Nephron progenitor cell (in vitro differentiated cells): ENCODE measurements at places on chromosomes 5 and 9.

DNA sequence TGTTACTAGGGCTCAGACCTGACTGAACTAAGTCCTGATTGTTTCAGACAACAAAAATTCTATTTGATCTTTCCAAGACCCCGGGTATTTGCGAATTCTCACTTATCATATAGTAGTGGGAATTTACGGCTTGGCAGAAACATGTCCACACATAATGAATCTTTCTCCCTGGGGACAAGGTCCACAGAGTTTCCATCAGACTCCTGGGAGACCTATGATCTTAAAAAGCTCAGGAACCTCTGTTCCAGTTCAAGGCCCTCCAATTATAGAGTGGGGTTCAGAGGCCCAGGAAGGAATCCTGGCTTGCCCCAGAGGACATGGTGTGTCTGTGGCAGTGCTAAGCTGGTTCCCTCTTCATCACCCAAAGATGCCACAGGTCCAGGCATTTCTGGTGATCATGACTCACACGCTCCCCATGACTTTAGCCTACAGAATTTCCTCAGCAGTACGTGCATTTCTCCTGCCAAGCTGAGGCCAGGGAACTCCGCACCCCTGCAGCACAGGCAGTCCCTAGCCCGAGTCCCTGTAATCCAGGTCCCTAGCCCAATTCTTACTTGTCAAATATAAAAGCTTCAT is 12.6 kb downstream of the RAPGEF1 start:
- DNase-seq = no peak

- no peak for DNase-seq
Measured at GRCh38 chr9:112032009-112032408, 135.4 kb downstream of the UGCG start.

DNA sequence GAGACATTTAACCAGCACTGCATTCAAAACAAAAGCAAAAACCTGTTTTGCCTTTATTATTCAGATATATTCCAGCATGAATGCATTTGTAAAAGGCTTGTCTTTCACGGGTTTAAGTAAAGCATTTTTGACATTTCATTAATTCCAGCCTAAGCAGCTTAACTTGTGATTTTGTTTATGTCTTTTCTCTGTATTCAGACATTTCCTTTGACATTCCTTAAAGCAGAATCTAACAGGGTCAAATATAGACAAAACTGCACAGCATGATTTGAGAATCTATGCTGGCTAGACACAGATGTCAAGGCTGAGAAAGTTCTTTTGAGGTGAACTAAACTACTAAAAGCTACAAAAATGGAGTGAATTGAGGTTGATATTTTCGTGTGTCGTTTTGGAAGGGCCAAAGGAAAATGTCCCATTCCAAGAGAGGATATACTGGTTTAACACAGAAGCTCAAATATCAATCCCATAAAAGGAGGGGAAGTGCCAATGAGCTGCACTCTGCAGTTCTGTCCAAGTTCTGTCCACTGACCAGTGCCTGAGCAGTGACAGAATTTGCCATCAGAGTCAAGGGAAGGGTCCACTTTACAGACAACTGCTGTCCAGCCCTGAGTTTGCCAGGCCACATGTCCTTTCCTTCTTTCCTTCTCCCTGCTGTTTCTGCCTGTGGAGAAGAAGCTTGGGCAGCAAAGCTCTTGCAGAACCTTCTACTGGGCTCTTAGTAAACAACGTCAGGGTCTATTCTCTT is 198.7 kb upstream of the KLF9 start:
- DNase-seq = no peak

DNA sequence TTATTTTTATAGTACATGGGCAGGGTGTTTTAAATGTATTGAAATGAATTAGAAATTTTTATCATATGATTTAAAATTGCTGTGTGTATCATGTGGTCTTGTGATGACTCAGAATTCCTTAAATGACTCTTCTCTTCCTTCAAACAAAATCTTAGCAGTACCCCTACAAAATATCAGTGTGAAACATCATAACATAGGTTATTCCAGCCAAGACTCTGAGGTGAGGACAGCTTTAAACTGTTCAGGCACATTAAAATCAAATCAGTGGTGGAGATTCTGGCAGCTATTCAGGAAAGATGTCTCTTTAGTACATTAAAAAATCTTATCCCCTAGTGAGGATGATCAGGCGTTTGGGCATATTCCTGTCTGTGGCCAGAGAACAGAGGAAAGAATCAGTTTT is 174.0 kb downstream of the MAN2A1 start:
- no peak for DNase-seq

GRCh38 chr5:134917070-134917815 is 12.3 kb downstream of the PCBD2 start:
- no peak for DNase-seq

DNA sequence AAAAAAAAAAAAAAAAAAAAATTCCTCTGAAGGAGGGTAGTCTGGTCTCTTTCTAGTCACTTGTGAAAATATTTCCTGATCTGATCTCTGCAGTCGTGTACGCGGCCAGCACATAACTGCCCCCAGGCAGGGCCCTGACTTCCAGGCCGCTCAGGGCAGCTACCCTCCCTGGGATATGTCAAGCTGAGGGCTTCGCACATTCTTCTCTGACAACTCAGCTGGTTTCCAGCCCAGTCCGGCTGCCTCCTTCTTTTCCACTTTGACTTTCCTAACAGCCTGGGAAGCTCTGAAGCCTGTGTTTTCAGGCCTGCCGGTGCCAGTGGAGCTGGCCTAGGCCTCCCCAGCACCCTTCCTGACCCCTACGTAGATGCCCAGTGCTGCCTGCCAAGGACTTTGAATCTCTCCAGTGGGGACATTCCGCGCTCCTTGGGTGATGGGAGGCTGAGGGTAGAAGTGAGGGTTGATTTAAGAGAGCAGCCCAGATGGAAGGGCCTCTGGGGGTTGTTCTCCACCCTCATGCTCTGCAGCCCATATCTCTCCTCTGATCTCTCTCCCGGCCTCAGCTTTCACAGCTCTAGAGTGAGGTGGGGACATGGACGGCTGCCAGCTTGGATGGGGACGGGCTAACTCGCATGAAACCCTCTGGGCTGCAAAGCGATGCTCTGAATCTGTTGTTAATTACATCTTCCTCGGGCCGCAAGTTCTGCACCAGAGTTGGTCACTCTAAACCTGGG is 20.7 kb downstream of the COL5A1 start:
- DNase-seq = no peak

- DNase-seq = no peak
Measured at GRCh38 chr5:124962111-124962510, 215.7 kb upstream of the ZNF608 start.

DNA sequence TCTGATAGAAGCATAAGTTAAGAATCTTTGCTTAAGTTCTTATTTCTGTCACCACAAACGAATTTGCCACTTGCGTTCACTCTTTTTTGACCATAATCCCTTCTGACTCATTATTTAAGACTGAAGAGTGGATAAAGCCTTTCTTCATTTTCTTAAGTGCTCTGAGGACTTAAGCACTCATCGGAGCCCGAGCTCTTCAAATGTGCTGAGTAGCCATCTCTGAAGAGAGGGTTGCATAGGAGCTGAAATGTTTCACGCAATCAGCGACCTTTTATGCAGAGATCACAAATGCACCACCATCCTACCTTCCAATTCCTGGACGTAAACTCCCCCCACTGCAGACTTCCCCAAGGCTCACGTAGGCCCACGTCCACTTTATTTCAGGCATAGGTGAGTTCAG is 699.2 kb downstream of the IRX1 start:
- no peak for DNase-seq

- no peak for DNase-seq
Measured at GRCh38 chr5:63483338-63483737, 478.9 kb downstream of the HTR1A start.

GRCh38 chr5:149792540-149793255 is 62.6 kb downstream of the PPARGC1B start:
- no peak for DNase-seq

- DNase-seq = peak; percentile 78
Measured at GRCh38 chr9:101736717-101737116, 1.7 kb downstream of the GRIN3A start.

DNA sequence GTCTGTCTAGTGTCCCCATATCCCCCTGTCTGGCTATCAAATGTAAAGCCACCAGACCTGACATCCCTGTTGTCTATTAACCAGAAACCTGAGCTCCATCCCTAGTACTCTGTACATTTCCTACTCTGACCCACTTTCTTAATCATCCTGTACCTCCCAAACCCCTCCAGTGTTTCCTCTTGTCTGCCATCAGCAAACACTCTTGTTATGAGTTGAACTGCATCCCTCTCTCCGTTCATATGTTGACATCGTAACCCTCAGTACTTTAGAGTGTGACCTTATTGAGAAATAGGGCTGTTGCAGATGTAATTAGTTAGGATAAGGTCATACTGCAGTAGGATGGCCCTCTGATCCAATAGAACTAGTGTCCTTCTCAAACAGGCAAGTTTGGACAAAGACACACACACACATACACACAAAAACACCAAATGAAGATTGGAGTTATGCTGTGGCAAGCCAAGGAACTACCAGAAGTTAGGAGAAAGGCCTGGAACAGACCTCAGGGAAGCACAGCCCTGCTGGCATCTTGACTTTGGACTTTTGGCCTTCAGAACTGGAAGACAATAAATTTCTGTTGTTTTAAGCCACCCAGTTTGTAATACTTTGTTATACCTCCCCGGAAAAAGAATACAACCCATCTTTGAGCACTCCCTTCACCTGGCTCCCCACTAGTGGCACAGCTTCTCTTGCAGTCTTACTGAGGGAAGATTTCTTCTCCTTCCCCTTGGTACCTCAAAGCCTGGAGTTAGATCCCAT is 180.0 kb upstream of the PTGER4 start:
- no peak for DNase-seq

DNA sequence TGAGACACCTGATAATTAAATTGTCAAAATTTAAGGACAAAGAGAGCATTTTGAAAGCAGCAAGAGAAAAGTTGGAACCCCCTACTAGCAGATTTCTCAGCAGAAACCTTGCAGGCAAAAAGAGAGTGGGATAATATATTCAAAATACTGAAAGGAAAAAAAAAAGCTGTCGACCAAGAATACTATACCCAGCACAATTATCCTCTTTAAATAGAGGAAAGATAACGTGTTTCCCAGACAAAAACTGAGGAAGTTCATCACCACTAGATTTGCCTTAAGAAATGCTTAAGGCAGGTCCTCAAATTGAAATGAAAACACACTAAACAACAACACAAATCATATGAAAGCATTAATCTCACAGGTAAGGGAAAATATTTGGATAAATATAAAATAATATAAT is 27.0 kb downstream of the HSD17B3 start:
- no peak for DNase-seq

GRCh38 chr5:32869216-32869615 is 158.1 kb downstream of the NPR3 start:
- no peak for DNase-seq

DNA sequence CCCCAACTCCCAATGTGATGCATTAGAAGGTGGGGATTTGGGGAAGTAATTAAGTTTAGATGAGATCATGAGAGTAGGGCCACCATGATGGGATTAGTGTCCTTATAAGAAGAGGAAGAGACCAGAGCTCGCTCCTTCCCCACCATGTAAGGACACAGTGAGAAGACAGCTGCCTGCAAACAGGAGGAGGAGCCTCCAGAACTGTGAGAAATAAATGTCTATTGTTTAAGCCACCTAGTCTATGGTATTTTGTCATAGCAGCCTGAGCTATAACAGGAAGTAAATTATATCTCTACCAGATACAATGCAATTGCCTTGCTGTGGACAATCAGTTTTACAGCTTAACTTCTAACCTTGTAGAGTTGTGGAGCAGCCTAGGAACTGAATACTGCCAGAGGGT is 58.0 kb downstream of the ANKRD33B start:
- no peak for DNase-seq

DNA sequence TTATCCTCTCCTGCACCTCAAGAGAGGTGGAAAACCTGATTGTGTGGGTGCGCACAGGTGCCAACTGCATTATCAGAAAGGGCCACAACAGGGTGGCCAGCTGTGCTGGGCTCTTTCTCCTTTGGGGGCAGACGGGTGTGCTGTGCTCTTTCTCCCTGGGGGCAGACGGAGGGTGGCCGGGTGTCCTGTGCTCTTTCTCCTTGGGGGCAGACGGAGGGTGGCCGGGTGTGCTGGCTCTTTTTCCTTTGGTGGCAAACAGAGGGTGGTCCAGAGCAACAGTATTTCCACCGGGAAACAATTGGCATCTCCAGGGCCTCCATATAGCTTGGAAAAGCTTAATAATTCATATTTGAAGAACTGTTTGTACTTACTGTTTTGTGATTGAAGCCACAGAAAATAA is 6.8 kb downstream of the LMX1B start:
- no peak for DNase-seq

GRCh38 chr9:72048850-72049249 is 11.6 kb downstream of the C9orf57 start:
- no peak for DNase-seq

GRCh38 chr9:87184956-87185642 is 237.8 kb upstream of the GAS1 start:
- DNase-seq = no peak

DNA sequence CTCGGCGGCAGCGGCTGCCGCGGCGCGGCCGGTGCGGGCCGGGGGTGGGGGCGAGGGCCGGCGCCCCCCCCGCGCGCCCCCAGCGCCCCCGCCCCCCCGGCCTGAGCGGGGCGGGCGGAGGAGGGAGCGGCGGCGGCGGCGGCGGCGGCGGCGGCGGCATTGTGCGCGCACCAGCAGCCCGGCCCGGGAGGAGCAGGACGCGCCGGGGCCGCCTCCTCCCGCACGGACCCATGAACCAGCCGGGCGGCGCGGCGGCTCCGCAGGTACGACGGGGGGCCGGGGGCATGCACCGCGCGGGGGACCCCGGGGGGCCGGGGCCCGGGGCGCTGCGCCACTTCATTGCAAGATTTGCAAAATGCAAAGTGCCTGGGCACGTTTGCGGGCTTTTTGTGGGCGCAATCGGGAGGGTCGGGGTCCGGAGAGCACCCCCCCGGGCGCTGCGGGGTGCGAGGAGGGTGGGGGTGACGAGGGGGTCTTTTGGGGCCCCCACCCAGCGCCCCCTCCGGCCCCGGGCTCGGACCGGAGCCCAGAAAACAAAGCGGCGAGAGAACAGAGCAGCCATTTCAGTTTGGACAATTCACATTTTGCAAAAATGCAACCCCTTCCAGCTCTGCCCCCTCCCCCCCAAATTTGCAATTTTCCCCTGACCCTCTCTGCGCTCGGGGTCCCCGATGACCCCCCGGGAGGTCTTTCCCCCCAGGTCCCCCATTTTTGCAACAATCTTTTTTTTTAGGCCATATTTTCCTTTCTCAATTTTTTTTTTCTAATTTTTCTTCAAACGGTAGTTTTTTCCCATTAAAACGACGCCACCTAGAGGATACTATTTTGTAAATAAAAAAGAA is at the start of gene ZNF618:
Gene ZNF618, plus strand, starts transcription at position 159 of the 842 bp plus-strand sequence. Its CDS starts 72 bp downstream, at position 231.
- peak; percentile 68 for DNase-seq

DNA sequence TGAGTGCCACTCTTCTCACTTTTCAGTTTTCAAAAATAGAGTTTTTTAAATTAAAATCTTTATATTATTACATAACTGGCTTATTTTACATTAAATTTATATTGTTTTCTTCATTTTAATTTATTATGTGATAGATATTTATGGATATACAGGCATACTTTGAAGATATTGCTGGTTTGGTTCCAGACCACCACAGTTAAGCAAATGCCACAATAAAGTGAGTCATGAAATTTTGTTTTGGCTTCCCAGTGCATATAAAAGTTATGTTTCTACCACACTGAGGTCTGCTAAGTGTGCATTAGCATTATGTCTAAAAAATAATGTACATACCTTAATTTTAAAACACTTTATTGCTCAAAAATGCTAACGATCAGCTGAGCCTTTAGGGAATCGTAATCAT is 47.4 kb downstream of the NDUFS4 start:
- DNase-seq = no peak
